ENCODE measurements at places on chromosomes 16 and 17. TPM values are rescaled to one million over a fixed set of nuclear protein-coding genes. Genes with fewer than 3 reads are reported as not detected.

Gene KRTAP2-3
- not detected for total RNA-seq

Gene KRTAP2-2
- total RNA-seq = not detected

Gene BCL6B
- 0.63 TPM for total RNA-seq

Gene NPTX1
- total RNA-seq = 16.7 TPM

Gene KRTAP4-3
- not detected for total RNA-seq

Gene CEP20
- 38.8 TPM for total RNA-seq

GRCh38 chr17:2054512-2055291, at the start of gene HIC1:
TSS of gene HIC1 (plus strand) at chr17:2055103. CDS start at chr17:2056691, 1,588 bp downstream.
- peak; percentile 85 for DNase-seq

GRCh38 chr17:51618476-51618875, 358.1 kb downstream of the UTP18 start:
- DNase-seq = no peak

- DNase-seq = peak; percentile 80
These were observed 8.6 kb upstream of the UBE2I start for GRCh38 chr16:1300664-1301476.

- no peak for DNase-seq
These were observed 22.1 kb upstream of the MSI2 start for GRCh38 chr17:57234061-57234738.

GRCh38 chr16:30700491-30700890, 1.5 kb downstream of the SRCAP start:
- DNase-seq = no peak

DNA sequence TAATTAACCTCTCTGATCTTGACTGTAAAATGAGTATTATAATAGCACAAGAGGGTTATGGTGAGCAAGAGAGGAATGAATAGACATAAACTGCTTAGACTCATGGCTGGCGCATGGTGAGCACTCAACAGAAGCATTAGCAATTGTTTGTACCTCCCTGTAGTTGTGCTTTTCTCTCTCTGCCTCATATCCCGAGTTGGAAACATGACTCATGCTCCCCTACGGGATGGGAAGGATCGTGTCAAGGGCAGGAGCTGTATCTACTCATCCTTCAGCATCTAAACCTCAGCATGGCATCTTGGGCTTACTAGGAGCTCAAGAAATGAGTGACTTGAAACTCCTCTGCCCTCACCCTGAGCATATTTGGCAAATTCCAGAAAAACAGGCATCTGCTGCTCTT, 299.6 kb downstream of the MAP2K4 start:
- no peak for DNase-seq

DNA sequence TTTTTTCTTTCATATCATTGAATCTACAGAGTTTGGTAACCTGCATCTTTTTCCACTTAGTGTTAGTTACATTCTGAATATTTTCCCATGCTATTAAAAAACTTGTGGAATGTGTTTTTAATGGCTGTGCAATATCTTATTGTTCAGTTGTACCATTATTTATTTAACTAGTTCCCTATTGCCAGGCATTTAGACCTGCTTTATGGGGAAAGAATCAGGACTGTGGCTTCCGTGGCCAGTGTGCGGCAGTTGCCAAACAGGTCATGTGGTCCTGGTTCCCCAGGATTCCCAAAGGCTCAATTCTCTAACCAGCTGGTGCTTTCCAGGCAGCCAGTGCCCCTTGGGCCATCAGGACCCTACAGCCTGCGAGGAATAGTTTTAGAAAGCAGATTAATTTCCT, 30.8 kb downstream of the NDEL1 start:
- no peak for DNase-seq

DNA sequence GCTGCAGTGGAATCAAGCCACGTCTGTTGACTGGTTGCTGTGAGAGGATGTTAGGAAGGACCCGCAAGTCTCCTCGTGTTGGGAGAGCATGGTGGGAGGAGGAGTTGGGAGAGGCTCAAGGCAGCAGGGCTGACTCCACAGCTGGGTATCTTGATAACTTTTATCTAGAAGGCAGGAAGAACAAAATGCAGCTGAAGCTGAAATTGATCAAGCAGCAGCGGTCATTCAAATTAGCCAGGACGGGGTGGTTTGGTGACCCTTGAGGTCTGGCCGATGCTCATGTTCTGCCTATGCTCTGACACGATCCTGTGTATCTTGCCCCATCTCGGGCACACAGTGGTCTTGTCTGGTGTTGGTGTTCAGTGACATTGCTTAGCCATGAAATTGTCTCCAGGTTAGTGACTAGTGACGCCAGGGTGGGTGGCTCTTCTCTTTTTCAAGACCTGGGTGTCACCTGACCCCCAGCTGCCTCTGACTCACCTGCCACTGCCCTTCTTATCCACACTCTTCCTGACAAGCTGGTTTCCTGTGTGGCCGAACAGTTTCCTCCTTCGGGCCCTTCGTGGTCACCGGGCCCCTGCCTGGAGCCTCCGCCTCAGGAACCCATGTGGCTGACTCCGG, 19.1 kb downstream of the NPTX1 start:
- DNase-seq = peak; percentile 52

- no peak for DNase-seq
These were observed 22.3 kb downstream of the MARF1 start for GRCh38 chr16:15620611-15621195.

DNA sequence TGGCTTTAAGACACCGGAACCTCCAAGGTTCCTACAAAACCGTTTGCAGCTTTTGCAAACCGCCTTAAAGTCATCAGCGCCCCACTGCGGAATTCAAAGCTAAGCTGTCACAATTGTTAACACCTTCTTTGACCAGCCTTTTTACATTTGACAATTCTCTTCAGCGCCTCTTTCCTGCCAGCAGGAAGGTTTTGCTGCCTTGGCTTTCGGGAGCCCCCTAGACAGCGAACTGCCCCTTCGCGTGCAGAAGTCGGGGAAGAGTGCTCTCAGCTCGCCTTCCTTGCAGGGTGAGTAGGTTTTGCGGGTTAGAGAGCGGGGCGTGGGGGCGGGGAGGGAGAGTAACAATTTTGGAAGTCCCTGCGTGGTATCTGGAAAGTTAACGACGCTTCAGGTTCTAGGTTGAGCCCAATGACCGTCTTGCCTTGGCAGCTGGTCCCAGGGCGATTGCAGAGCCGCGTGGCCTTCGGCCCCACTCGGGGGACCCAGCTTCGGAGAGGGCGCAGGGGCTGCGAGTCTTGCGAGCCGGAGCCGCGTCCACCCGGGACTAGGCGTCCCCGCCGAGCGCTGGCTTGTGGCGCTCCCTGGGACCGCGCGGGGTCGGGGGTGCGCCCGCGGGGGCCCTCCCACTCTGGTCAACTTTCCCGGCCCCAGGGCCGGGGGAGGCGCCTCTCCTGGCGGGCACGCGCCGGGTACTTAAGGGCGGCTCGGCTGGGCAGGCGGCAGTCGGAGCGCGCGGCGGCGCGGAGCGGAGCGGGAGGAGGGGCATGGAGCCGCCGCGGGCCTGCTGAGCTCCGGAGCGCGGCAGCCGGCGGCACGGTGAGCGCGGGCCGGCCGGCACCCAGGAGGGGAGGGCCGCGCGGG, at the start of gene HAS3:
Gene HAS3, plus strand, starts transcription at position 153 of the 861 bp plus-strand sequence. CDS start 3,743 bp downstream, outside the sequence.
- peak; percentile 51 for DNase-seq

DNA sequence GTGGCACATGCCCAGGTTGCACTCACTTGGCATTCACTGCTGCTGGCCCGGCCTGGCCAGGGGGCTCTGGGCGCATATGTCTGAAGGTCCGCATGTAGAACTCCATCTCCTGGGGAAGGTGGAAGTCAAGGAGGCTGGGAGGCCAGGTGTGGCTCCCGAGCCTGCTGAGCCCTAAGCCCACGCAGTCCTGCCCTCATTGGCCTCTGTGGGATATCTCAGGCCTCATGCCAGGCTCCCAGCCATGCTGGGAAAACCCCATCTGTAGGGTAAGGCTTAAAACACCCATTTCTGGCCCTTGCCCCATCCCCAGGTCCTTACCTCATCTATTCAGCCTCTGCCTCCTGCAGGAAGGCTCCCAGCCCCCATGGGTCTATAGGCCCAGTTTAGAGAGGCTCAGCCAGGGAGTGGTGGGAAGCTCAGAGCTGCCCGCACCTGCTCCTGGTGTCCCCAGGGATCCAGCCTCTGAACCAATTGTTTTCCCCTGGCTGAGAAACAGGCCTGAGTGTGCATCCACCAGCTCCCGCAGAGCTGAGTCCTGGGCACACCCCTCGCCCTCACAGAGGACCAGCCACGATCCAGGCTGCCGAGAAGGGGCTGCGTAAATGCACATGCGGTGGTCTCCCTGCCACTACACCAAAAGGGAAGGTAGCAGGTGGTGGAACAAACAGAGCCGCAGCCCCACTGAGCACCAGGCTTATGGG, 2.3 kb upstream of the TPPP3 start:
- no peak for DNase-seq

Data from activated CD8-positive, alpha-beta T cell treated with anti-CD3 and anti-CD28 coated beads, Interleukin-2, amount 10 ng/mL, durations not matched to agents 7 days and 5 days (primary cell).